BE2C (cell line): ENCODE measurements at places on chromosomes 5 and 9.

- DNase-seq: no peak
Observed at GRCh38 chr5:82023644-82024043, 51.8 kb downstream of the ATG10 start.

DNA sequence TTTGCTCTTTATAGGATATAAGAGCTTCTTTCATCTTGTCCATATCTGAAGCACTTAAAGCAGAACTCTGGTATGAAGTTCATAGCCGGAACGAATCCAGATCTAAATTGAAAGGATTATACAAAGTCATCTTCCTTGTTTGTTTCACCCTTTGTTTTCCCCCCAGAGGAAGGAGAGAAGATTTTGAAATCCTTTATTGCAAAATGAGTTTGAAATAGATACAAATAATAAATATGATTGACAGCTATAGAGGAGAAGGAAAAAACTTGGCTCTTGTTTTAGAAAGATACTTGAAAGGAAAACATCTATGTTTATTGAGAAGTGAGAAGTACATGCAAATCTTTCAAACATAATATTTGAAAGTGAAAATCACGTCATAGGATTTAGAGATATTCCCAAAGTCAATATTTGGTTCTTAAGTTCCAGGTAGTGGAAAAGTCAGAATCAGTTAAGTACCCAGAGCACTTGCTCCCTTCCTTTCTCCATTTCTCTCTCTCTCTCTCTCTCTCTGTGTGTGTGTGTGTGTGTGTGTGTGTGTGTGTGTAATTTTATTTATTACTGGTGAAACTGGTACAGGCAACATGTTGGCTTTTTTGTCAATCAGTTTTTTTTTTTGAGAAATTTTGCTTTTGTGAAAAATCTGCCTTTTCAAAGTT, 27.2 kb downstream of the PAM start:
- no peak for DNase-seq

GRCh38 chr9:106156465-106156864, 462.1 kb downstream of the TMEM38B start:
- no peak for DNase-seq

DNA sequence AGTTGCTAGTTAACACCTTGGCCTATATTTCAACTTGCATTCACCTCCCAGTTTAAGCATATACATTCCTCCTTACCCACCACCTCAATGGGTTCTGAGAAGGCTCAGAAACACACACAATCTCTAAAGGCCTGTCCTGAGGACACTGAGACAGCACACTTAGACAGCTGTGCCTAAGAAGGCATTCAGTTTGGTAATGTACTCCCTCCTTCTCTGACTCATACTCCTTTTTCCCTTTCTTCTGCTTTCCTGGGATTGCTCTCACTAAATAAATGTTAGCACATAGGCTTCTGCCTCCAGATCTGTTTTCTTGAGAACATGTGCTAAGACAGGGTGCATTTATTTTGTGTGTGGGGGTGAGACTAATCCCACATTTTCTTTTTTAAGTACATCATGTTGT, 456.8 kb upstream of the CDH6 start:
- DNase-seq: no peak

DNA sequence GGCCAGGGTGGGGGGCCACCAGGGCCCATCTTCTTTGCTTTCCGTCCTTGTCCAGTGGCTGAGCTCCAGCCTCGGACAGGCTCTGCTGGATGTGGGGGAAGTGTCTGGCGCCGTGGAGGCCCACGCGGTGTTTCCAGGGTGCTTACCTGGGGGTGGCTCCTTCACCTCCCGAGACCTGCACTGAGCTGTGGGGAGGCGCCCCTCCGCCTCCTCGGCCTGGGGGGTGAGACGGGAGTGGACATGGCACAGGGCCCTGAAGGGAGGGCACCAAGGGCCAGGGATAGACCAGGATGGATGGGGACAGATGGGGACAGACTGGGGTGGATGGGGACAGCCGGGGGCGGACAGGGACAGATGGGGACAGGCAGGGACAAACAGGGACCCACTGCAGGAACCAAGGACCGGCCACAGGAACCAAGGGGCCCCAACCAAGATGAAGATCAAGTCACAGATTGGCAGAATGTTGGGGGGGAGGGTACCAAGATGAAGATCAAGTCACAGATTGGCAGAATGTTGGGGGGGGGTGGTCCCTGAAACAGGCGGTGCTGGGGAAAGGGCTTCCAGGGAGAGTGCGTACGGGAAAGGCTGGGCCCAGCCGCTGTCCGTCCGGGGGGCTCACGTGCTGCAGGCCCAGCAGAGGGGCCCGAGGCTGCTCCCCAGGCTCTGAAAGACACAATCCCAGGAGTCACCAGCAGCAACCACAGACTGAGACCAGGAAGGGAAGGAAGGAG, 13.3 kb upstream of the QSOX2 start:
- no peak for DNase-seq

GRCh38 chr5:127970854-127971425, 112.6 kb upstream of the SLC12A2 start:
- DNase-seq: no peak

DNA sequence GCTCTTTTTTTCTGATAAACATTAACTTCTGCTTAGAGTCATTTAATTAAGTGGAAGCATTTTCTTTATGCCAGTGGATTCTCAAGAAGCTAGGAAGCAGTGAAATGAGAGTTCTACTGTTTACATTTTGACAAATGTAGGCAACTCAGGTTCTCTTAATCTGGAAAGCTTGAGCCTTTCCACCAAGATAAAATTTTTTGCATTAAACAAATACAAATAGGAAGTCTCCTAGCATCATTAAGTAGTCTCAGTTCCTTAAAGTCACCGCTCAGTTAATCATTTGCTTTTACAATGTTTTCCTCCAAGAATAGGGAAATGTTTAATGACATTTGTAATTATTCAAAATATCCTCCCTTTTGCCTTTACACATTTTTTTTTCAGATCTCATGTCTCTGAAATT, 290.4 kb upstream of the PDE4D start:
- DNase-seq: no peak

- DNase-seq: no peak
Observed at GRCh38 chr5:29833394-29833793, 1360.1 kb upstream of the CDH6 start.

DNA sequence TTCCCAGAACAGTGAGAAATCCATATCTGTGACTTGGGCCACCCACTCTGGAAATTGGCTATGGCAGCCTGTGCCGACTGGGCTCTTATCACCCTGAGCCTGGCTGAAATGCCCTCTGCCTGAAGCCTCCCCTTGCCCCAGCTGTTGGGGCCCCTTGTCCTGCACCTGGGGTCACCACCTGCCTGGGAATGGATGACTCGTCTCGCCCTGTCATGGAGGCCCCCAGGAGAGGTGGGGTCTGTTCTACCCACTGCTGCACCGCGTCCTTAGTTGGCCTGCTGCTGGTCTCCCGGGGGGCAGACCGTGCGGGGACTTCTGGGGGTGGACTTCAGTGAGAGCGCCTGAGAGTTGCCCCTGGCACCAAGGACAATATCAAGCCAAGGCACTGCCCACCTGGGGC, 46.6 kb upstream of the COL5A1 start:
- DNase-seq: no peak

DNA sequence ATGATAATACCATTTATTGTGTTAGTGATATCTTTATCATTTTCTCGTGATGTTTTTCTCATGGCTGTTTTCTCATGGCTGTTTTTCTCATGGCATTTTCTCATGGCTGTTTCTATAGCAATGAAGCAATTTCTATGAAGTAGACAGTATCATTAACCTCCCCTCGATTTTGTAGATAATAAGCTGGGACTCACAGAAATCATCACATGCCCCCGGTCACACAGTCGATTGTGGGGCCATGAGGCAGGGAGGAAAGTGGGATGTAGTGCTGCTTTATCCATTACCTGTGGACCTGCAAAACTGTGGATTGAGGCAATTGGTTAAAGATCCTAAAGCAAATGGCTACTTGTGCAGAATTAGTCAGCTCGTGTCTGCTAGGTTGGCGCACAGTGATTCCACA, 47.3 kb downstream of the TGFBI start:
- no peak for DNase-seq

GRCh38 chr9:85716031-85716877, 25.5 kb downstream of the AGTPBP1 start:
- no peak for DNase-seq

GRCh38 chr5:152933056-152933455, 528.0 kb upstream of the NMUR2 start:
- no peak for DNase-seq

DNA sequence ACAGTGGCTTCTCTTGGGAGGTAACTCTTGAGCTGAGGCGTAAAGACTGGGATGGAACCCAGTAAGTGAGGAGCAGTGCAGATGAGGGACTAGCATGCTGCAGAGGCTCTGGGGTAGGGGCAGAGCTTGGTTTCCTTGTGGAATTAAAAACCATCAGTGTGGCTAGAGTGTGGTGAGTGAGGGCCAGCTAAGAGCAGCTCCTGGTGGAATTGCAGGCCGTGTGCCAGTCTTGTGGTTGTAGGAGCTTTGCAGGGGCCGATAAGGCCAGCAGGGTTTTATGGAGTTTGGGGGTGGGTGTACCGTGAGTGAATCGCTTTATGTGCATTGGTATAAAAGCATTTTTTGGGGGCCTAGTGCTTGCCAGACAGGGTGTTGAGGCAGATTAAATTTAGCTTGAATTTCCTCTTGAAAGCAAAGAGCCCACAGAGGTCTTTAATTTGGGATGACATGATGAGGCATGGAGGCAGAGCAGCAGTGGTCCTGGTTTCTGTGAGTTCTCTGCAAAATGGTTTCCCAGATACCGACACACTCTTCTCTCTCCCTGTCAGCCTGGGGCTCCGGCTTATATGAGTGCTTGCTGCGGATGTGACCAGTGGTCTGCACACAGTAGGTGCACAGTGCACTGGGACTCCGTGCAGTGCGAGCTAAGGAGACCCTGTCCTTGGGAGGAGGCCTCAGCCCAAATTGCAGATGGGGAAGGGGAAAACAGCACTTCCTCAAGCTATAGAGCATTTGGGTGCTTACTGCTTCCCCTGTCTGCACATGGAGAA, 176.4 kb upstream of the PITX1 start:
- DNase-seq: no peak

DNA sequence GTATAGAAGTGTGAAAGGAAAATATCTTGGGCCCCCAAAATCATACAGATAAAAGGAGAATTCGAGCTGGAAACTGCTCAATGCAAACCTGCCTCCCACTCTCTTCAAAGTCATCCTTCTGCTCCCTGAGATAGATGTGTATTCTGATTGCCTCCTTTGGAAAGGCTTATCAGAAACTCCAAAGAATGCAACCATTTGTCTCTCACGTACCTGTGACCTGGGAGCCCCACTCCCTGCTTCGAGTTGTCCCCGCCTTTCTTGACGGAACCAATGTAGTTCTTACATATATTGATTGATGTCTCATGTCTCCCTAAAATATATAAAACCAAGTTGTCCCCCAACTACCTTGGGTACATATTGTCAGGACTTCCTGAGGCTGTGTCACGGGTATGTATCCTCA, 163.8 kb downstream of the DIRAS2 start:
- no peak for DNase-seq

DNA sequence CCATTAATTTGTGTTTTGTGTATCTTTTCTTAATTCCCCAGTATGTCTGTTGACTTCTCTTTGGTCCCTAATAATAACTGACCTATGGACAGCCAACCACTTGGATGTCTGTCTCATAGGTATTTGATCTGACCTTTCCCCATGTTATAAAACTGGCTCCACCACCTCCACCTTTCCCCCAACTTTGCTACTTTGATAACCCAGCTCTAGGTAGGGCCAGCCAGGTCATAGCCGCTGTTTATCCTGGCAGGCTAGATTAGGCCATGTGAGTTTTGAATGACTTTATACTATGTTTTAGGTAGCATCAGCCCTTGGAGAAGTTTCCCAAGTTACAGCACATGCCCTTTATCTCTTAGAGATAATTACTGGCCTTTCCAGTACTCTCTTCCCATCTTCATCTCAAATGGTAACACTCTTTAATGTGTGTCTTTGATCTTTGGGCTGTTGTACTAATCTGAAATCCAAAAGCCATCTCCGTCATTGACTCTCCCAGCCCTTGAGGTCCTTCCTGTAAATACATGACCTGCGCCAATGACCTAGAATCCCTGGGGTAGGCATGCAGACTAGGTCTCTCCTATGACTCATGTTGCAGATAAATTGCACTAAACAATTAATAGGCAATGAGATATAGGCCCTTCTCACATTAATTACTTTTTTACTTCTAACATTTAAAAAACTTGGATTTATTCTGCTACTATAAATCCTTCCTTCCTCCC, 152.6 kb downstream of the CD180 start:
- no peak for DNase-seq

GRCh38 chr9:24939109-24939850, 393.6 kb upstream of the IZUMO3 start:
- DNase-seq: peak; percentile 66

DNA sequence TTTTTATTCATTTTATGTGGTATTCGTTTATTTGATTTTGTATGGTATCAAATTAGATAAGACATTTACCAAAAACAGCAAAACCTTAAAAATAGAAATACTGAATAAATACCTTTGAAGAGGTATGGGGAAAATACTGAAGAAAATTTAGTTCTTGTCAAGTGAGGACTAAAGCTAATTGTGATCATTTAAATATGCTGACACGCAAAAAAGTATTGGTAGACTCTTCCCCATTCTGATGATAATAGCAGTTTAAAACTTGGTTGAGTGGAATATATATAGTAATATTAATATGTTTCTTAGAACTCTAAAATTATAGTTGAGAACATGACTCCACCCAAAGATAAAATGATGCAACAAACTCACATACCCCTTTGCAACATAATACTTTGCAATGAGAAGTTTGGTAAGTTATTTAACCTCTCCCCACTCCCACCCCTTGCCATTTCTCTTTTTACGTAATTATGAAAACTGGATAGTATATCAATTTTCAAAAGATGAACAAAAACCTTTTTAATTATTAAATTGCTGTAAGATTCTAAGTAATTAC, 30.1 kb upstream of the SNX24 start:
- no peak for DNase-seq
